ENCODE measurements at places on chromosomes 12 and 14.

DNA sequence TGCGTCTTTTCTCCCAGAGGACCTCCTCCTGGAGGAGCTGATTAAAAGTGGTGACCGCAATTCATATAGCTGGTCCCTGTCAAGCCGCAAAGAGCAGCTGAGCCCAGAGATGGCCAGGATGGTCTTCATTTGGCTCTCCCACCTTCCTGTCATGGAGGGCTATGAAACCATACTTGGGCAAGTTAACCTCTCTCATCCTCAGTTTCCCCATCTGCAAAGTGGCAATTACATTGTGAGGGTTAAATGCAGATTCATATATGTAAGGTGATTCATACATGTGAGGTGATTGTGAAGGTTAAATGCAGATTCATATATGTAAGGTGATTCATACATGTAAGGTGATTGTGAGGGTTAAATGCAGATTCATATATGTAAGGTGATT lies 3.6 kb upstream of the TESC start:
- no peak for DNase-seq
- no peaks in the 10 kb centered on the region for H3K36me3 ChIP-seq
- no peak overlapping the region for H3K4me3 ChIP-seq

DNA sequence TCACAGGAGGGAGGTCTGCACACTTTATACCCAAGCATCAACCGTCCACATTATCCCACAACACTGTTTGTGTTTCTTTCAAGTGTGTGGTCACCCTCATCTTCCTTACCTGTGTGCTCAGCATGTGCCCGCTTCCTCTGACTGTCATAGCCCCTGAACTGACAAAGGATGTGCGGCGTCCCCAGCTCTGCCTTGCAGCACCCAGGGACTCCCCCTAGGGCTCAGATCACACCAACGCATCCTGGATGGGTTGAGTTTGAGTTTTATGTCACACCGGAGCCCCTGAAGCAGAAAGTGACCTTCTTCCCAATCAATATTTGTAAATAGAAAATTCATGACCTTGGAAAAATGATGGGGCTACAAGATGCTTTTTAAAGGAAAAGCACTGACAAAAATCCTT lies 770.7 kb upstream of the TMEM132C start:
- H3K27ac ChIP-seq: no peak overlapping the region
- H3K4me1 ChIP-seq: no peaks in the 10 kb centered on the region
- no peak for DNase-seq
- H3K36me3 ChIP-seq: no peaks in the 10 kb centered on the region
- no peak overlapping the region for H3K4me3 ChIP-seq
- H3K27me3 ChIP-seq: no peaks in the 10 kb centered on the region

DNA sequence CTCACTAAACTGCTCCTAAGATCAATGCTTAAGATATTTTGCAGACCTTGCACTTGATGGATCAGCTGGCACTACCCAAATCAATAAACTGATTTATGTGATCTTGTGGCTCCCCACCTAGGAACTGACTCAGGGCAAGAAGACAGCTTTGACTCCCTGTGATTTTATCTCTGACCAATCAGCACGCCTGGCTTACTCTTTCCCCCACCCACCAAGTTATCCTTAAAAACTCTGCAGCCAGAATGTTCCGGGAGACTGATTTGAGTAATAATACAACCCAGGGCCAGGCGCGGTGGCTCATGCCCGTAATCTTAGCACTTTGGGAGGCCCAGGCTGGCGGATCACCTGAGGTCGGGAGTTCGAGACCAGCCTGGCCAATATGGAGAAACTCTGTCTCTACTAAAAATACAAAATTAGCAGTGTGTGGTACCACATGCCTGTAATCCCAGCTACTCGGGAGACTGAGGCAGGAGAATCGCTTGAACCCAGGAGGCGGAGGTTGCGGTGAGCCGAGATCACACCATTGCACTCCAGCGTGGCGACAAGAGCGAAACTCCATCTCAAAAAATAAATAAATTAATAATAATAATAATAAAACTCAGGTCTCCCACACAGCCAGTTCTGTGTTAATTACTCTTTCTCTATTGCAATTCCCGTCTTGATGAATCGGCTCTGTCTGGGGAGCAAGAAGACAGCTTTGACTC lies 12.0 kb downstream of the MORN3 start:
- H3K4me3 ChIP-seq: no peak overlapping the region
- no peak for DNase-seq
- peaks cover 9% of the 10 kb centered on the region for H3K4me1 ChIP-seq
- no peaks in the 10 kb centered on the region for H3K27me3 ChIP-seq

DNA sequence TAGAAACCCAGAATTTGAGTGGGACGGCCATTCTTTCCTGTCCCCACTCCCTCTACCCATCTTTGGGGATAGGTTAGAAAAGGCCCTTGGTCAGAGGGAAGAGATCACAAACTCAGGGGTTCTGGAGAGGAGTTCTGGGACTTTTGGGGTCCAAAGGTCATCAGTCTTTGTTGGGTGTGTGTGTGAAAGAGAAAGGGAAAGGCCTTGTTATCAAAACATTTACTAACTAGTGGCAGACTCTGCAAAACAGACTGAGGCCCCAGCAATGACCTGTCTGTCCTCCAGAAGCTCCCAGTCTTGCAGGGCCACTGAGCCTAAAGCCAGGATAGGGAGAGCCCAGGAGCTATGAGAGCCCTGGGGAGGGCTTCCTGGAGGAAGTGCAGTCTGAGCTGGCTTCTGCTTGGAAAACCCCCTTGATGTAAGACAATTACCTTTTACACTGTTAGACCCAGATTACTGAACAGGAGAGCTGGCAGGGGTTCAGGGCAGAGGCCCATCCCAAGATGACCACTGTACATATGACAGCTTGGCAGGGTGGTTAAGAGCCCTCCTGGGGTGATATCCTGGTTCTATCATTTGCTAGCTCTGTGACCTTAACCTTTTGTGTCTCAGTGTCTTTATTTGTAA lies 429.1 kb upstream of the CCDC196 start:
- H3K4me1 ChIP-seq: no peaks in the 10 kb centered on the region
- no peak overlapping the region for H3K27ac ChIP-seq
- no peak overlapping the region for H3K4me3 ChIP-seq
- H3K27me3 ChIP-seq: no peaks in the 10 kb centered on the region
- no peak for DNase-seq

DNA sequence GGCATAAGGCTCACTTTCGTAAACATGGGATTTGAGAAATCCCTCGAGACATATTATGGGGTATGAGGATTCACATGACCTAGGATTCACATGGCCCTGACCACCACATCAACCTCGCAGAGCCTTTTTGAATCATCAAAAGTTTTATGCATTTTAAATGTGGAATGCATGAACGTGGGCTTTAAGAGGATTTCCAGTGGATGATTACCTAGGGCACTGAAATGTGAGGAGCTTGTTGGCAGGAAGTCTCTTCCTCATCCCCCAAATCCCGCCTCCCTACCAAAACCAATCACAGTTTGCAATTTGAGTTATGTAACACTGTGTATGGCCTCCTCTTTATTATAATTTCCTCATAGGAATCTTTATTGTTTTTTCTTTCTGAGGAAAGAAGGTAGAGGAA lies 659.6 kb upstream of the TBX3 start:
- no peak for DNase-seq
- H3K4me3 ChIP-seq: no peak overlapping the region
- H3K36me3 ChIP-seq: no peaks in the 10 kb centered on the region
- no peak overlapping the region for H3K27ac ChIP-seq

- DNase-seq: peak; percentile 53
- no peak overlapping the region for H3K4me3 ChIP-seq
- no peaks in the 10 kb centered on the region for H3K36me3 ChIP-seq
- H3K27ac ChIP-seq: no peak overlapping the region
- H3K27me3 ChIP-seq: no peaks in the 10 kb centered on the region
Measured at GRCh38 chr12:125683748-125684381, 618.6 kb downstream of the AACS start.

DNA sequence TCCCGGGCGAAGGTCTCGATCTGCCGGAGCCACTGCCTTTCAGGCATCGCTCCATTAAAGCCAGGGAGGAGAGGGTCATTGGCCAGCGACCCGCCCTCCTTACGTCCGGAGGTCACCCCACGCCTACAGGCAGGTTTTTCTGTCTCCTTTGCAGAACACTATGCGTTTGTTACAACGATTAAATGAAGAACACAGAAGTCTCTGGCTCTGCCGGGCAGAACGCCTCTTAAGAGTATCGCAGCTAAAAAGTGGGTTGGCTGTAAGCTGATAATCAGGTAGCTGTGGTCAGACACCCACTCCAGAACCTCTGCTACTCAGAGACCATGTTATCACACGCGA lies 15.0 kb downstream of the OTX2 start:
- H3K4me3 ChIP-seq: no peak overlapping the region
- peaks cover 29% of the 10 kb centered on the region for H3K4me1 ChIP-seq
- DNase-seq: no peak
- no peak overlapping the region for H3K27ac ChIP-seq
- H3K27me3 ChIP-seq: peaks cover 63% of the 10 kb centered on the region
- H3K36me3 ChIP-seq: no peaks in the 10 kb centered on the region

GRCh38 chr12:26979733-26980132 lies 34.5 kb downstream of the TM7SF3 start:
- DNase-seq: no peak
- no peaks in the 10 kb centered on the region for H3K36me3 ChIP-seq
- no peak overlapping the region for H3K4me3 ChIP-seq
- no peaks in the 10 kb centered on the region for H3K4me1 ChIP-seq

DNA sequence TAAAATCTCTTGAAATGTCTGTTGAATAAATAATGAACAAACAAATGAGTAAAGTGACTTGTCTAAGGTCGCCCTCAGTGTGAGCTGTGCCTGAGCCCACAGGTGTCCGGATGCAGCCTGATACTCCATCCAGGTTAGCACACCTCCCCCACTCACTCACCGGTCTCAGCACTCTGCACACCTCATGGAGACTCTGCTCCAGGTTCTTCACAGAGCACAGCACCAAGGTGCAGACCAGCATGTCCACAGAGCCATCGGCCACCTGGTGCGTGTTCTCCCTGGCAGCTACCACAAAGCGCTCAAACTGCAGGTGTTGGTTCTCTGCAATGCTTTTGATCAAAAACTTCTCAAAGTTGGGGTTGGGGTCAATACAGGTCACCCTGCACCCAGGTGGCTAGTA lies 4.1 kb upstream of the KRT7 start:
- DNase-seq: peak; percentile 69
- H3K4me3 ChIP-seq: no peak overlapping the region
- H3K27me3 ChIP-seq: no peaks in the 10 kb centered on the region

- no peak for DNase-seq
- H3K4me3 ChIP-seq: no peak overlapping the region
- no peaks in the 10 kb centered on the region for H3K36me3 ChIP-seq
- no peaks in the 10 kb centered on the region for H3K27me3 ChIP-seq
- peaks cover 9% of the 10 kb centered on the region for H3K4me1 ChIP-seq
Measured at GRCh38 chr14:55075628-55076175, 24.3 kb downstream of the MAPK1IP1L start.

DNA sequence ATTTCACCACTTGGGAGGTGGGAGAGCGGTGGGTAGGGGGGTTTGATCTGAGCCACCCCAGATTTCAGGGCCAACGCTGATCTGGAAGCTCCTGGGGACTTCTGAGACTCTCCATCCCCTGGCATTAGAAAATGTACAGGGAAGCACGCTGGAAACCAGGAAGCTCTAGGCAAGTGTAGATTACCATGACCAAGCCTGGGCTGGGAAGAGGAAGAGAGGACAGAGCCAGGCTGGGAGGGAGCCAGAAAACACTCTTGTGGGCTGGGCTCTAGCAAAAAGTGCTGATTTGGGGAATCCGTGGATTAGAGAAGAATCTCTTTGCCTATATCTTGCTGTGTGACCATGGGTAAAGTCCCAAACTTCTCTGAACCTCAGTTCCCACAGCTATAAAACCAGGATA lies 236.7 kb downstream of the BCL11B start:
- H3K36me3 ChIP-seq: no peaks in the 10 kb centered on the region
- H3K4me1 ChIP-seq: peaks cover 11% of the 10 kb centered on the region
- no peak overlapping the region for H3K27ac ChIP-seq
- no peaks in the 10 kb centered on the region for H3K27me3 ChIP-seq
- no peak overlapping the region for H3K4me3 ChIP-seq

DNA sequence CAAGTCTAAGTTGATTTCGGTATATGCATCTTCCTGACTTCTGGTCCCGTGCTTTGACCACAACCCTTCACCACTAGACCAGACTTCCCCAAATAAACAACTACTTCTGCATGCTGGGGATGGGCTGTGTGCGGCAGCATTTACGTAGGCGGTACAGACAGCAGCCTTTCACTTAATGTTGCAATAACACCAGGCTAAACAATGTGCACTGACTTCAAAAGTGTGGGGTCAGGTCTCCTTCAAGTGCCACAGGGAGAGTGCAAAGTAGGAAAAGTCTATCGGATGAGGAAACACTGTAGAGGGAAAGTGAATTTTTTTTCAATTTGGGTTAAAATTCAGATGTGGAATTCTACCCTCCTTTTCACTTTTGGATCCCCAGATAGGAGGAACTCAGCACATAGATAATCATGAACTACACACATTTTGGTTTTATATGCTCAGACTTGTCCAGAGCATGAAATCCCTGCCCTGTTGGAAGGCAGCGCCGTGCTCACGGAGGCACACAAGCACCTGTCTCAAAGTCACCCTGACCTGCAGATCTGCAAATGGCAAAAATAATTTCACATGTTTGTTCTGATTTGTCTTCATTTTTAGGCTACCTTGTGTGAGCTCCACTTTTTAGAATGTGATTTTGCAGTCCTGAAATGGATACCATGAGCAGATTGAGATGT lies 3.6 kb upstream of the FOS start:
- DNase-seq: peak; percentile 57
- no peak overlapping the region for H3K4me3 ChIP-seq
- H3K36me3 ChIP-seq: no peaks in the 10 kb centered on the region
- peaks cover 20% of the 10 kb centered on the region for H3K4me1 ChIP-seq

DNA sequence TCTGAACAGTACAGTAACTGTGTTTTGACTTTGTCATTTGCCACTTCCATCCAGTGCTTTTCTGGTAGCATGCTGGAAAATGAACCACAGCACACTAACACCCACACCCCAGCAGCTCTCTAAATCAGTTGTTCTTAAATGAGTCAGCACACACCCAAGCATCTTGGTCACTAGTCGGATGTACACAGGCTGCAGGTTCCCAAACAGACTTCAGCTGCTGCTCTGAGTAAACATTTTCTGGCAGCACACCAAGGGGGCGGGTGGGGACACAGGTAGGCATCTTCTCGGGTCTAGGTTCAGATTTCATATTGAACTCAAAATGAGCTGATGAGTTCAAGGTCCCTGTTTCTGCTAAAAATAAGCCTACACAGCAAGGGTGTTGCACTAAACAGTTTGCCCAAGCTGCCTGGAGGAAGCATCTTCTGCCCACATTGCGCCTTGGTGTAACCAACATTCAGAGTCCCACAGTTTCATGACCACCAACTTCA lies 39.8 kb downstream of the IFNG start:
- H3K27me3 ChIP-seq: no peaks in the 10 kb centered on the region
- no peaks in the 10 kb centered on the region for H3K4me1 ChIP-seq
- no peak overlapping the region for H3K27ac ChIP-seq
- no peaks in the 10 kb centered on the region for H3K36me3 ChIP-seq
- H3K4me3 ChIP-seq: no peak overlapping the region

DNA sequence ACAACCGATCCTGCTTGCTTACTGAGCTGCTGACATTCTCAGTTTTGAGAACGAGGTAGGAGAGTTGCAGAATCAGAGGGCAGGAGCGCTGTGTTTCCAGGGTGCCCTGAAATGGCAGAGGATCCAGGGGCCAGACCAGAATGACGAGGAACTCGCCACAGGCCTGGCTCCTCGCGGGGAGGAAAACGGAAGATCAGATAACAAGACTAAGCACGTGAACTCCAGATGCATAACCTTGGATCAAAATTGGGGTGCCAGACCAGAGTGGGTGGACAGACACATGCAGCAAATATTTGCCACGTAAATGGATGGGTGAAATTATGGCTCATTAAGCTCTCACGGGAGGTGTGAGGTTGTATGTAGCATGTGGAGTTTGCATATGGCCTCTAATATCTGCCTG lies 46.5 kb downstream of the ELK3 start:
- H3K36me3 ChIP-seq: peaks cover 8% of the 10 kb centered on the region
- H3K27me3 ChIP-seq: no peaks in the 10 kb centered on the region
- peaks cover 17% of the 10 kb centered on the region for H3K4me1 ChIP-seq
- H3K4me3 ChIP-seq: no peak overlapping the region
- H3K27ac ChIP-seq: no peak overlapping the region
